Activated CD8-positive, alpha-beta memory T cell treated with anti-CD3 and anti-CD28 coated beads for 1 hour (primary cell): ENCODE measurements at places on chromosomes 5 and 9.

DNA sequence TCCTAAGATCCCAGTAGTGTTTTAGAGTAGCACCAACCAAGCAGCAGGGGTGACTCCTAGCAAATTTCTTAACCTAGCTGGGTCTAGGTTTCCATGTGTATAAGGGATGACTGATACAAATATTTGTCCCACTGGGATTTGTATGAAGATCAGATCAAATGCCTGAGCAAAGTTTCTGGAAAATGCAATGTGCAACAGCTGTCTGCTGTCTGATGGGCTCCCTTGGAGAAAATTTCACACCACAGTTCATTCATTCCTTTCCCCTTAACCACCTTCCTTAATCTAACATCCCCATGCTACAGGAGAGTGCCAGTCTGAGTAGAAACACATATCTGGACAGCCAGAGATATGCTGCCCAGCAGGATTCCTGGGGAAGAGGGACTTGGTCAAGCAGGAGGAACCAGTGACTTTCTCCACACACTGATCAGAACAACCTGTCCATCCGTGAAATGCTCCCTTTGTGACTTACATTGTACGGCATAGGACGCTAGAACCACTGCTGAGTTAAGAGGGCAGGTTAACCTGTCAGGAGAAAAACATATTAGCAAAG lies 53.3 kb downstream of the PTPN3 start:
- no peak for DNase-seq

GRCh38 chr5:61290791-61291210 lies 41.3 kb upstream of the ZSWIM6 start:
- DNase-seq, result no peak

GRCh38 chr9:83472764-83473163 lies 65.4 kb downstream of the FRMD3 start:
- DNase-seq, result no peak

- DNase-seq, result no peak
Observed at GRCh38 chr9:123584202-123585176, 228.5 kb downstream of the CRB2 start.

DNA sequence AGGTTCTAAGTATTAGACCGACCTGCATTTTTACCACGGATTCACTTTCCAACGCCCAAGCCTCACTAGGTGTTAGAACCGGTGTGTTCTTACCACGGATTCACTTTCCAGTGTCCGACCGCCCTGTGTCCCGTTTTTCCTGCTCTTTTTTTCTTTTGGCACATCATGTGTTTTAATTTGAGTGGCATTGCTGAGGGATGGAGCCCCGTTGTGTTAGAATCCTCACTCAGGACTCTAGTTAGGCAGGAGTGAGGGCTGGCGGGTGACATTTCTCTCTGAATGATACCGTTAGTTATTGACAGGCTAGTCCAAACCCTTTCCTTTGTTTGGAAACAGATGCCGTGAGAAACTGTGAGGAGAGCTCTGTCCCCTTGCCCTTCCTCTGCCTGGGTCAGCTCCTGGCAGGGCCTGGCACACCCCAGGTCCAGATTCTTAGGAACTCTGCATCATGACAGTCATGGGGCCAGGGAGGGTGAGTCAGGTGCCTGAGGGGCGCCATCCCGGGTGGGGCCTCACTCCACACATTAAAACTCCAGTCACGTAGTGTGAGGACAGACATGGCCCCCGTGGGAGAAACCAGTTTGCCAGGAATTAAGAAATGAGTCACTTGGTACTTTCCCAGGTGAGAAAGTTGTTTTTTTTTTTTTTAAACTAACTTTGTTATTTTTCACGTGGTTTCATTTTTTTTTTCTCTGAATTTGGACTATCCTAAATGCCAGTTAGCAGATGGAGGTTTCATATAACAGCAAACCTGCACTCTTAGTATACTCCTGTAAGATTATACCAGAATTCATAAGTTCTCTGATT lies 15.8 kb downstream of the EXOC3 start:
- no peak for DNase-seq

DNA sequence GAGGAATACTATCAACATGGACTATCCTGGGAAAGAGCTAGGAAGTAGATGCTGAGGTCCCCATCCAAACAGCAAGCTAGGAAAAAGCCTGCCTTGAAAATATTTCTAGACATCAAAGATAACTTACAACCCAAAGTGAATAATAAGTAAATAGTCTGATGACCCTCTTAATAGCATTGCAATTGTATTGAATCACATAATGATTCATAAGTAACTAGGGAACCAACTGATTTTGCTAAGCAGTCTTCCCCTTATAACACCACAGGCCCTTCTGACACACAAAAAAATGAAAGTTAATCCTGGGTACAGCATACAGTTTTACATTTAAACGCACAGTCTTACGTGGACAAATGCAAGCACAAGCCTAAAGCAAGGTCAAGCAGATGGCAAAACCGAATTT lies 199.3 kb downstream of the RFK start:
- no peak for DNase-seq

DNA sequence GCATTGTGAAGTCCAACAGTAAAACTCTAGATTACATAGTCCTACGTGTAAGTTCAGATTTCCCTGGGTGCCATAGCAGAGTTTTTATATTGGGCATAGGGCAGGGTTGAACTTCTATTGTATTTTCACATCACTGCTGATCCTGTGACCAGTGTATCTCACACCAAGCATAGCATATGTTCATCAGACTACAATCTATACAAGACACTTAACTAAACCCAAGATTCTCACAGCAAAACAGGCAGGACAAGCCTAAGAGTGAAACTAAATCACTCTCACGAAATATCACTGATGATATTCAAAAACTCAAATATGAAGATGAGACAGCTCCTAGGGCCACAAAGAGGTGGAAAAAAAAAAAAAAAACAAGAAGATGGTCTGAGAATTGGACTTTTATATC lies 3.2 kb upstream of the PPP1R2B start:
- DNase-seq, result no peak

DNA sequence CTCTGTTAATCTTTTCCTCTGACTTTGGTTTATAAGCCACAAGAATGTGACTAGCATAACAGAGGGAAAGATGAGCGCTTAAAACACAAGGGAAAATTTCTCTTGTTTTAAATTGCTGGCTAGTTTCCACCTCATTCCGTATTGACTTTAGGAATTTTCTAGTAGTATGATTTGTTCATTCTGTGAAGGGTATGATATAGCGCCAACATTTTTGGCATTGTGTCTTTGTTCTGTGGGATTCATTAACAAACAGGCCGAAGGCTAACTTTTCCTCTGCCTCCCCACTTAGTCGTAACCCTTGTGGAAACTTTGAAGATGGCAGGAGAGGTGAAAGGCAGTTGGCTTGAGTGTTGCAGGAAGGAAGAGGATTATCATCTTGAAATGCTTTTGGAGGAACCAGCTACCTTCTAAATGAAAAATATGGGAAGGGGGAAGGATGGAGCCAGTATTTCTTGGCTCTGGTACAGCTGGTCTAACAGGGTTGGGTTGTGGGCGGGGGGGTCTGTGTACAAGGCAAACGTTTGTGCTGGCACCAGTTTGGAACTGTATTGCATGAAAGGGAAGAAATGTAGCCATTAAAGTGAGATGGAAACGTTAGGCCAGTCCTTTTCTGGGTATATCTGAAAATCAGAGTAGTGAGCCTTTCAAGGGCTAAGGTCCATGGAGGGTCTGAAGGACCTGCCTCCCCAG lies 21.5 kb upstream of the DMRT2 start:
- no peak for DNase-seq

GRCh38 chr9:110088099-110088498 lies 119.9 kb downstream of the C9orf152 start:
- no peak for DNase-seq

- DNase-seq, result no peak
Observed at GRCh38 chr9:24127519-24127918, 301.5 kb upstream of the ELAVL2 start.

DNA sequence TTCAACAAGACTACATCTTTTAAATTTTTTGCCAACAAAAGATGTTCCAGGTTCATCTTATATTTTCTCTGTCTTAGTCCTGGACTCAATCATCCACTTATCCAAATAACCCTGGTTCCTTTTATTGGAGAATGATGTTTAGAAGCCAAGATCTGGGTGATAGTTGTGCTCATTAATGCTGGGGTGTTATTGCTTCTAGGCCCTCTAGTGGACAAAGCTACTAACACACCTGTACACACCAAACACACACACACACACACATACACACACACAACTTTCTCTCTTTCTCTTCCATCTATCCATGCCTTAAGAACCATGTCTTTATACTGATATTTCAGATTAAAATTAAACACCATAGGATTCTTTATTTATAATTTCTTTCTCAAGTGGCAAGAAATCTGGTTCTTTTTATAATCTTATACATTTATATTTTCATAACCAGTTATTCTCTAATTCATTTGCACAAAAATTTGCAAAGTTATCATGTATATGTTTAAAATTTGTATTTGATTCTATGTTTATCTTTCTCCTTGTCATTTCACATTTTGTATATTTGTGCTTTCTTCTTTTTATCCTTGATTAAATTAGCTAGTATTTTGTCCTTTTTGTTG lies 179.1 kb upstream of the SMIM23 start:
- DNase-seq, result no peak

- no peak for DNase-seq
Observed at GRCh38 chr5:36842087-36842486, 34.5 kb upstream of the NIPBL start.

DNA sequence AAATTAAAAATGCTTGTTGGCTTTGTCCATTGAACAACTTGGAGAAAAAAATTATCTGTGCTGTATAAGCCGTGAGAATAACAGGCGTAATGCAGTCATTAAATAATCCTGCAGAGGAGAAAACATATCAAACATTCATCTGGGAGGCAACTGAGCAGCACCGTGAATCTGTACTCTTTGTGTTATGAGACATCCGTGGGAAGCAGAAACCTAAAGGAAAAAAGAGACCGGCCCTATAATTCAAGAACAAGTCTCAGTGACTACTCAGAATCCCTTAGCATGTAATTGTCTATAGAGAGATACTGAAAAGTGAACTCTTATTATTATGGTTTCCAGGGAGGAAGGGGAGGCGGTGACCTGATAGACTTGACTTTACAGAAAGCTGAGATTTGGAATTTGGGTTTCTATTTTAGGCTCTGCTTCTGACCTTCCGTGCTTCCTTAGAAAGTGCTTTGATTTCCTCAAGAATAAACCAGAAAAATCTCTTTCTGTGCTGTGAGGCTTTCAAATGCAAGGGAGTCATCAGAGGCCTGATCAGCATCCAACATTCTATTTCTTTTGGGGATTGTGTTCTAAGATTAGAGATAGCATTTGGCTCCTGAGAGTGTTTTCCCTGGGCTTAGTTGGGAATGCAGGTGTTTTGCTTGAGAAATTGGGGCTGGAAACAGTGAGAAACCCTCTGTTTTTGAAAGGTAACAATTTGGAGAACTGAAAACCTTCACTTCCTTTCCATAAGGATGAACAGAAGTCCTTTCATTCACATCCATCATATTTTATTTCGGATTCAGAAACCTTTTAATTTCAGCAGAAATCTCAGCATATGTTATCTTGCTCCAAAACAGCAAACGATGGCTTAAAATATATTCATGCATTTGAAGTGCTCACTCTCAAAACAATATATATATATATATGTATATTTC lies 296.7 kb downstream of the CSNK1G3 start:
- DNase-seq, result no peak

- no peak for DNase-seq
Observed at GRCh38 chr5:94640176-94640575, 21.7 kb downstream of the SLF1 start.

DNA sequence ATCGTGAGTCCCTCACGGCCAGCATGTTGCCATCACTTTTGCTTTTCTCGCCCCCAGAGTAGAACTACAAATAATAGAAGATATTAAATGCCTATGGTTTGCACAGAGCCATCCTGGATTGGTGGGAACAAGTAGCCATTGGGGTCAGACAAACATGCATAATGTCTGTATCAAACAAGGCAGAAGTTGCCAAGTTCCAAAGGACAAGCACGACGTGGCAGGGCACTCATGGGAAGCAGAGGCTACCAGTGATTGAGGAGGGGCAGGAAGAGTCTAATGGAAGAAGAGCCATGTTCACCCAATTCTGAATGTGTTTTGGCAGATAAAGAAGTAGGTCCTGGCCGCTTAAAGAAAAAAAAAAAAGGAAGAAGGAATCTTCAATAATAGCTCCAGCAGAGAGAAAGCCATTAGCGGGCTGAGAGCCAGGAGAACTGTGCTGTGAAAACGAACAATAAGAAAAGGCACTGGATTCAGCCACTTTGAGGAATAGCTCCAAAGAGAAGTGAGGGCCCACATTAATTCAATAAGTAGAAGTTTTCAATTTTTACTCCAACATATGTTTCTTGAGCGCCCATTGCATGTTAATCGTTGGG lies 153.7 kb upstream of the ADCY2 start:
- DNase-seq, result no peak

- no peak for DNase-seq
Observed at GRCh38 chr5:148623741-148624140, 30.6 kb downstream of the HTR4 start.

GRCh38 chr5:138711811-138712210 lies 41.4 kb upstream of the CTNNA1 start:
- no peak for DNase-seq
